Hepatic stellate cell (primary cell): ENCODE measurements at places on chromosomes 12 and 14.

- no peak for DNase-seq
Observed at GRCh38 chr14:50666772-50667683, 1.1 kb downstream of the SAV1 start.

- peak; percentile 72 for DNase-seq
Observed at GRCh38 chr12:111596985-111597830, 1.9 kb downstream of the ATXN2 start.

DNA sequence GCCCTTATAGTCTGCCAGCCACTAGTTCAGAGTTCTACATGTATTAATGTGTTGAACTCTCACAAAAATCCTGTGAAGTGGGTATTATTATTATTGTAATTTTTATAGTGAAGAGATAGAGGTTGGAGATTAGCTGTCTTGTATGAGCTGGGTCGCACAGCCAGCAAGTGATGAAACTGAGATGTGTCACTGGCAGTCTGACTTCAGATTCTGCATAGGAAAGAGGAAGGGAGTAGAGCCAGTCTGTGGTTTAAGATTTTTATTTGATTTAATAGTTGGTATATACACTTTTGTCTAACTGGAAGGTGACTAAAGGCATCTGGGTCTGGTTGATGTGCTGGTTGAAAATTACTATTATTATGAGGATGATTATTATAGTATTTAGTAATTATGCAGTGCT, 5.8 kb upstream of the FRS2 start:
- no peak for DNase-seq

DNA sequence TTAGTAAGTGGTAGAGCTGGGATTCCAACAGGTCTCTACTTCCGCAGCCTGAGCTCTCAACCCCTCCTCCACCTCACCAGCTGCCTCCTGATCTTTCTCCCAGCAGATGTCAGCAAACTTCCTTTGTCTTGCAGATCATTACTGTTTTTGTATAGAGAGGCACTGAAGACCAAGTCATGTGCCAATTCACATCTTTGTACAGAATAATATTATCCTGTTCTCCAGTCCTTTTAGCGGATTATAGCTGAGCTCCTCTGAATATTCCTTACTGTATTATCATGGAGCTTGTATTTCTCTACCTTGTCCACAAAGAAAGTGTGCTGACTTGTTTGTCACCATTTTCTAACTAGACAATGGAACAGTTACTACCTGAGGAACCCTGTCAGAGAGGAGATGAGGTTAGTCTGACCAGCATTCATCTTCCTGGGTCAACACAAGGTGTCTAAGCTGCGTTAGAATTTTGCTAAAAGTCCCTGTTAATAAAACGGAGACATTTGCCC, 142.3 kb upstream of the ARHGAP5 start:
- no peak for DNase-seq

DNA sequence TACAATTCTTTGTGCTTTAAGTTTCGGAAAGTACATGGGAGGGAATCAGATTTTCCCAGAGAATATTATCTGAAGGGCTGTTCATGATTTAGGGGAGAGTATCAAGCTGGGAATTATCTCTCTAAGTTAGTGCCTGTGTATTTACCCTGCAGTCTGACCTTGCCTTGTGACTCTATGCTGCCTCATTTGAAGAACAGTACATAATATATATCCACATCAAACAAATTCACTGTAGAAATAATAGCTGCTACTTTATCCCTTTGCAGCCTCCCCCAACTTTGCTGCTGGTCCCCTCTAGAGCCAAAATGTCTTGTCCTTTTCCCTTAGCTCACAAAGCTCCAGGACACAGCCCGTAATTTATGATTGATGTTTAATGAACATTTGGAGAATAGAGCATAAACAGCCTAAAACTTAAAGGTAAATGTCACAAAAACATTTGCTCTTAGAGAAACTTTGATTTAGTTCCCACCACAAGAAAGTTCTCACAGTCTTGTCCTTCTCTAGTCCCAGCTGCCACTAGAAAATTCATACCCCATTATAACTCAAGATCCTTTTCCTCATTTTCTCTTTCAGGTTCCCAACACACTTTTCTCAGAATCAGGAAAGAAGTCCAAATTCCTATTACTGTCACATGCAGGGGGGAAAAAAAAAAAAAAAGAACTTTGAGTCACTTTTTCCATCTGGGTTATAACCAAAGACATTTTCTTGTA, 1009.6 kb downstream of the FLRT2 start:
- DNase-seq, result no peak

DNA sequence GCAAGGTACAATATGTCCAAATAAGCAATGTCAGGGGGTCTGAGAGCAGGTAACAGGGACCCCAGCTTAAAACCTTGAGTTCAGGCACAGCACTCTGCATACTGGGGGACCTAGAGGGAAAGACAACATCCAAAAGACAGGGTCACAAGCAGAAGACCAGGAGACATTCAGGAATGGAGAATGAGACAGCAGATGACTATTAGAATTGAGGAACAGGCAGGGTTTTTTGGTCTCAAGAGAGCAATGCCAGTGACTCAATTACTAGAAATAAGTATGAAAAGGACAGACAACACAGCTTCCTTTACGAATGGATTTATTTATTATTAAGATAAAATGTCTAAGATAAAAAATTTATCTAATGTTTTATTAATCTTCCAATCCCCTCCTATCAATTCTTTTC, 223.0 kb downstream of the PTPRO start:
- no peak for DNase-seq

DNA sequence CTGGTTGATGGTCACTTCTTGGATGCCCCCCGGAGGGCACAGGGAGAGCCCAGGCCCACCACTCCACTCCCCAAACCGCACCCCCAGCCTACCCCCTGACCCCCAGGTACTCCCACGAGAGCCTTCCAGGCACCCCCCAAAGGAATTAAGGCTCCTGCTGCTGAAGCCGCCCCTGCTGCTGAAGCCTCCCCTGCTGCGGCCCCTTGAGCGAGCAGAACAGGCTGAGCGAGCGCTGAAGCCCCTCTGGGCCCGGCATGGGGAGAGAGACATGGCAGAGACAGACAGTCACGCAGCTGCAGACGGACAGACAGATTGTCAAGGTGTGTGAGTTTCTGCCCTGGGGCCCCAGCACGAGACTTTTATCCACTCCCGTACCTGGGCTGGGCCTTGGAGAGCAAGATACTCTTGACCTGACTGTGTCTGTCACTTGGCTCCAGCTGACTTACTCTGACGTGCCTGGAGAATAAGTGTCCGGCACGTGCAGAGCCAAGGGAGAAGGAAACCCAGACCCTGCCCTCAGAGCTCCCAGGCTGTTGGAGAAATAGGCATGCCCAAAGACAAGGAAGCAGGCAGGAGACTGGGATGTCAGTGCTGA, at the start of gene KRT78:
KRT78 (minus strand) TSS at position 334 of the 595 bp plus-strand sequence; CDS start at position 270, 64 bp downstream.
- no peak for DNase-seq
